ENCODE measurements at places on chromosomes 6 and 20.

GRCh38 chr6:139156551-139156950 is 21.7 kb downstream of the HECA start:
- peak; percentile 60 for DNase-seq

GRCh38 chr6:3687847-3688246 is 63.7 kb downstream of the PXDC1 start:
- DNase-seq: no peak

DNA sequence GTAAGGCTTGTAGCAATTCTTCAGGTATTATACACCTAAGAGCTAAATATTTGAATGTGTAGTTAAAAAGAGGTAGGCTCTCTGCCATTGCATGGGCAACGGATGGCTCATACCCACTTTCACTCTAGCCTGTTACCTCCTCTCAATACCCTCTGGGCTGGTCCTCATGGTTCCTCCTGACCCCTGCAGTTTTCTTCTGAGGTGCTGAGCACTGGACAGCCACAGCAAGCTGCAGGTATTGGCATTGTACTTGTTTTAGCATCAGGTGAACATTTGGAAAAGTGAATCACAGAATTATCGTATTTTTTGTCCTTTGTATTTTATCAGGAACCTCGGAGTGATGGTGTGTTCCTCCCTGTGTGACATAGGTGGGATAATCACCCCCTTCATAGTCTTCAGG is 32.9 kb downstream of the SLC22A1 start:
- DNase-seq: no peak

DNA sequence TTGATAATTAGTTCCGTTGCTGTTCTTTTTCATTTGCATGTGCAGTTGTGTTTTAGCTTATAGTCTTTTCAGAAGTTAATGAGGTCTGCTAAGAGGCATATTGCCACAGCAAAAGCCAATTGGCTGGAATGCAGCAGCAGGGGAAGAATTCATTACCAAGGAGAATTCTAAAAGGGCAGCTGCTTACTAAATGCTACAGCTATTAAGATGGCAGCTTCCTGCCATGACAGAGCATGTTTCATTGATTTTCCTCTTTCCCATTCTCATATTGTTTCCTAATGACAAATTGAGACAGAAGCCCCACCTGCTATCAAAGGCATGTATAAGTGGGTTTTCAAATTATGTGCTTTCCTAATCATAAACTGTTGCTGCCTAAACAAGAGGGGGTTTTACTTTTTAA is 66.6 kb downstream of the CLVS2 start:
- DNase-seq: no peak

DNA sequence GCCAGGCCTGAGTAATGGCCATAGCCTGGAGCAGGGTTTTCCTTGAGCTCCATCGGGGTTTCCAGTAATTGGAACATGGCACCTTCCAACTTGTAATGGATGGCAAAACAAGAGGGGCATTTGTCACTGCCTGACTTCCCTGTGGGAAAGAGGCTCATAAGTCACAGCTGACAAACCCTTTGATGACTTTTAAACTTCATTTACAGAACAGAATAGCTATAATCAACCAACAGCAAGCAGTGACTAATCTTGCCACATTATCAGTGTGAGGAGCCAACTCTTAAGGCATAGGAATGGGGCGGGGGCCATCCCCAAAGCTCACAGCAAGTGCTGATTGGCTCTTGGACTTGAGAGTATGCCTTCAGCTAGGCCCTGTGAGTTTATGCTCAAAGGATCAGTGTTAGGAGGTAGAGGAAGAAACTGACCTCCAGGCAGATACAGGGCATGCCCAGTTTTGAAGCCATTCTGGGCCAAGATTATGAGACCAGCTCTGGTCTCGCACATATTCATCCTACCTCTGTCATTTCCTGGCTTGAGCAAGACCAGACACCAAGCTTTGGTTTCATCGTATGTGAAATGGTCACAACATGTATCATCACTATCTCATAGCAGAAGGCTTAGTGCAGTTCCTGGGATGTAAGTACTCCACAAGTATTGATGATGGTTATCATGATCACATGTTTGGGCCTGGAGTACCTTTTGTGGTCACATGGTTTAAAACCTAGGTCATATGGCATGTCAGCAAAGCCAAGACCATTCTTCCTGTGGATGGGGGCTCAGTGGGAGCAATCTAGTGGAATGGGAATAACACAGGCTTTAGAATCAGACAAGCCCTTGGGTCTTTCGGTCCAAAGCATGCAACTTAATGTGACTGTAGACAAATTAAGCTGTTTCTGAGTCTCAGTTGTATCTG is 49.2 kb downstream of the EIF2S2 start:
- no peak for DNase-seq

GRCh38 chr6:159761129-159761872 is 544 bp upstream of the ACAT2 start:
- no peak for DNase-seq

GRCh38 chr6:38195113-38195635 is 375.6 kb downstream of the ZFAND3 start:
- no peak for DNase-seq

DNA sequence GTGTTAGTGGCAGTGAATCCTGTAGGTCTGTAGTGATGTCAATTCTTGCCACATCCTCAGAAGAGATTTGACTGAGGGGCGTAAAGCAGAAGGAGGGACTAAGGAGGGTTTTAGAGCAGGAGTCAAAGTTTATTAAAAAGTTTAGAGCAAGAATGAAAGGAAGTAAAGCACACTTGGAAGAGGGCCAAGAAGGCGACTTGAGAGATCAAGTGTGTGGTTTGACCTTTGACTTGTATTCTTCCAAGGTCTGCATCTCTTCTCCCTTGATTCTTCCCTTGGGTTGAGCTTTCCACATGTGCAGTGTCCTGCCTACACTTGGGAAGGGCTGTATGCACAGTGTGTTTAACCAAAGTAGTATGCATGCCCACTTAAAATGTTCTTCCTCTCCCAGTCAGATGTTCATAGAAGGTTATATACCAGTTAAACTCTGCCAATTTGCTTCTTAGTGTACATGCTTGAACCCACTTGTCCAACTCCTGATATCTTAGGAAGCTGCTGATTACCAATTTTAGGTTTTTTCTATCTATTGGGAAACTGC is 627.6 kb downstream of the MMUT start:
- no peak for DNase-seq

- no peak for DNase-seq
Measured at GRCh38 chr20:36252511-36252910, 16.2 kb downstream of the AAR2 start.

DNA sequence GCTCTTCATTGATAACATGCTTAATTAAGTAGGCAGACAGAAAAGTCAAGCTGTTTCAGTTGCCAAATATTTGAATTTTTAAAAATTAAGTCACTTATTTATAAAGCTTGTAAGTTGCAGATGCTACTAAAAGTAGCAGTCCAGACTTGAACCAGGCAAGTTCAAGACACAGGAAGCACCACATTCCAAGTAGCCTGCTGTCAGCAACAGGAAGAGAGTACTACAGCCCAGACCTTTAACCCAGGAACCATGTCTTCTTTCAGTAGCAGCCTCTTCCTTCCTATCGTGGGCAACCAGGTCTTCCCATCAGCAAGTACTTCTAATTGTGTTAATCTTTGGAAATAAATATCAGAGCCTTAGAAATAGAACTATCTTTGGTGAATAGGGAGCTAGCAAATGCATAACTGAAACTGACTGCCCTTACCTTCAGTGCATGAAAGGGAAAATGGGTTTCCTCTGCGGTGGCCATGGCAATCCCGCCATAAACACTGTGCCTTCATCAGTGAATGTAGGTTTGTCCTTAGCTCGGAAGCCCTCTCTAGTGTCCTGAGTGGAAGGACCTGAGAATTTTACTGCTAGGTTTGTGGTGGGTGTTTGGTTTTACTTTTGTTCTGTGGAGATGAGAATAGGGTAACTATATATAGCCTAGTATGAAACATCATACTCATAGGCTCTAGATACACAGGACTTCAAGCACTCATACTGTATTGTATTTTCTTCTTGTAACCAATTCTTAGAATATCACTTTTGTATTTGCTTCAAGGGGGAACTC is 95.6 kb downstream of the SYCP2 start:
- DNase-seq: no peak

- no peak for DNase-seq
Measured at GRCh38 chr20:13341737-13342393, 120.8 kb downstream of the ISM1 start.

DNA sequence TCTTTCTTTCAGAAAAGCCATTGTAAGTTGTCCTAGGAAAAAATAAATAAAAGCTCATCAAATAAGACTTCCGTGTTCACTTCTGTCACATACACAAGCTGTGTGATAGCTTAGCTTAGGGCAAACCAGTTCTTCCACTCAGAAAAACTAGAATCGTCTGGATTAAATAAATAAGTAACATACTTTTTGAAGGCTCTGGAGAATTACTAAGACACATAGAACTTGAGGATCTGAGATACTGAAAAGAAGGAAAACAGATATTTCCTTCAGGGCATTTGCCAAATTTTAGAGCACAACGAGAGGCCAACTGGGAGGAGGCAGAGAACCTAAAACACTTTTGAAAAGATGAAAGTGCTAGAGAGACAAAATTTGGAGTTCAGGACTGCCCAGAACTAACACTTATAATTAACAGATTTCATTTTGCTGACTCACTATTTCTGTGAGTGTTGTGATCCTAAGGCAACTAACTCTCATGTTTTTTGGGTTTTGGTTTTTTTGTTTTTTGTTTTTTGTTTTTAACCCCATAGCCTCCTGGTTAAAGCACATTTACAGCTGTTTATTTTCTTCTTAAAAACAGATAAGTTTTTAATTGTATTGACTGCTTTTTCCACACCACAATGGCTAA is 38.7 kb upstream of the THEMIS start:
- DNase-seq: no peak

DNA sequence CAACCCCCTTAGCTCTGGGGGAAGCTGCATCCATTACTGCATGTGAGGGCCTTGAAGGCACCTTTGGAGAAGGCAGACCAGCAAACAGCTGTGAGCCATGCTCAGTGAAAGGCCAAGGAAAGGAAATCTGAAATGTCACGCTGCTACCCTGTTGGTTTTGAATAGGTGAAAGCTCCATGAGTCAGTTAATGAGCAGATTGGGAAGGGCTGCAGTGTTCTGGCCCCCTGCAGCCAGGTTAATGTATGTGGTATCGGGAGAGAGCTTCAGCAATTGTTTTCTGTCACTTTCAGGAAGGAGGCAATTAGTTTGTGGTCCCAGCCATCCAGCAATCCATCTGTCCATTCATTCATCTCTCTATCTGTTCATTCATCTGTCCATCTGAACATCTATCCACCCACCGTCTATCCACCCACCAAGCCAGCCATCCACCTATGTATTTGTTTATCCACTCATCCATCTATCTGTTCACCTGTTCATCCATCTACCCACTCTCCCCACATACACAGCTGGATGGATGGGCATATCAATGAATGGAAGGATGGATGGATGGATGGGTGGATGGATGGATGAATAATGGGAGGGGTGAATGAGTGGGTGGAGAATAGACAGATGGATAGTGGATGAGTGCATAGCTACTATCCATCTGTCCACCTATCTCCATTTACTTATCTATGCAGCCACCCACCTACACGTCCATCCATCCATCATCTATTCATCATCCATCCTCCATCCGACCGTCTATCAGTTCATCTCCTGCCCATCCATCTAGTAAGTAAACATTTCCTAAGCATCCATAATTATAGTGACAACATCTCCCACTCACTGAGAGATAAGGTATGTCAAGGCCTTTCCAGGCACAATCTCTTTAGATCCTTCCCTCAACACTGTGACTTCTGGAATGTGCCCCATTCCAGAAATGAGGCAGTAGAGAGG is 16.0 kb downstream of the PCK1 start:
- DNase-seq: no peak

DNA sequence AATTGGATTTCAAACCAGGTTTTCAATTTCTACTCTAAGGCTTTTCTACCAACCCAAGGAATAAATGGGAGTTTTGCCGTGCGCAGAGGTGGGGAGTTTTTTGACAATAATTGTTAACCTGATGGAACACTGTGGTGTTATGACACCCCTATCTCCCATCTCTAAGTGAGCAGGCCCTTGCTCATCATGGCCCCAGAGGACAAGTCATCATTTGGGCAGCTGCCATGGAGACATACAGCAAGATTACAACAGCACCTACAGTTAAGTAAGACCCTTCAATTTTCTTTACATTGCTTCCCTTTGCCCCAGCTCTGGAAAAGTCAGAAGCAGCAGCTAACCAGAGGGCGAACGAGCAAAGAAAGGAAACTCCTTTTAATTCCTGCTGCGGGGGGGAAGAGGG is 54.3 kb downstream of the ADGRF5 start:
- no peak for DNase-seq

DNA sequence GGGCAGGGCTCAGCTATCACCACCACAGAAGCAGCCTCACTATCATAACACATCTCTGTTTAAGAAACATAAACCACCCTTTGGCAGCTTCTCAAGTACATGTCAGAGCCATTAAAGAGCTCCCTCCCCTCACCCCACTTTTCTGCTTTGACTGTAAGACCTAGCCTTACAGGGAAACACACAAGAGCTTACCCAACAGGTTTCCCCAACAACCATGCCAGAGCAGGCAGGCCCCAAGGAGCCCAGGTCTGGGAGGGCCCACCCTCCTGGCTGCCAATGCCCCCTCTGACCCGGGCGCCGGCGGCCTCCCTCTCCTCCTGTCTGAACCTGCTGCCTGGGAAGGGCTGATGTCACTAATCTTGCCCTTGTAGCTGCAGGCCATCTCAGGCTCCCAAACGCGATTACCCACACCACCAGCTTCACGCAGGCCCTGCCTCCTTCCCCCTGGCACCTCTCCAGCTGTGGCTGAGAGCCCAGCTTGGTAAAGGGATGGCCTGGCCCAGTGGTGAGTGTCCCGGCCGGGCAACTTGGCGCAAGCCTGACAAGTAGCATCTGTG is 402.0 kb downstream of the MAFB start:
- DNase-seq: no peak

DNA sequence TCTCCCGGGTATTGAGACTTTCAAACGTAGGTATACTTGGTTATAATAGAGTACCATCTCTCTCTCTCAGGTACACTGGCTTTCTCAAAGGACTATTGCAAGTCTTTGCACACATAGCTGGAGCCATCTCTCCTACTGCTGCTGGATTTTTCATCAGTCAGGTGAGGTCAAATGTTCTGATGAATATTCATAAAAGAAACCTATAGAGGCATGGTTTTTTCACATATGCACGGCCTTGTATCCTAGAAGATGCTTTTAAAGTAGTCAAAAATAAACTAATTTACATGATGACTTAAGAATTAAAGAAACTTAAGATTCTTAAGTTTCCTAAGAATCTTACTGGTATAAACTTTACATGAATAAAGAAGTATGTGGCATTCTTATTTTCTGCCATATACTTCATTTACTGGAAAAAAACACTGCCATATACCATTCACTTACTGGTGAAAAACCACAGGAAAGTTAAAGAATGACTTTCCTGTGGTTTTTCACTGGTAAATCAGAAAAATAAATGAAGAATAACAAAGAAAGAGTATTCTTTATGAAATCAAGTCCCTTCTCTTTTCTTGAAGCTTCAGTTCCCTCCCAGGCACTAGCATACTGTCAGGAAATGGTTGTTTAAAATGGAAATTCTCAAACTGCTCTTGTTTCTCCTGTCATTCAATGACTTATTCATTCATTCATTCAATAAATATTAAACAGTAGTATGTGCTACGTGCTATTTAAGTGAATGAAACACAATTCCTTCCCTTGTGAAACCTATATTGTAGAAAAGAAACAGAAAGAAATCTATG is 23.5 kb downstream of the SLC17A4 start:
- no peak for DNase-seq

- DNase-seq: no peak
Measured at GRCh38 chr6:163750431-163751031, 336.0 kb downstream of the QKI start.

All from fibroblast of skin of left biceps (primary cell).